ENCODE measurements at places on chromosomes 7 and 10.

GRCh38 chr7:95011995-95012394 is 104.6 kb downstream of the PPP1R9A start:
- DNase-seq: no peak

DNA sequence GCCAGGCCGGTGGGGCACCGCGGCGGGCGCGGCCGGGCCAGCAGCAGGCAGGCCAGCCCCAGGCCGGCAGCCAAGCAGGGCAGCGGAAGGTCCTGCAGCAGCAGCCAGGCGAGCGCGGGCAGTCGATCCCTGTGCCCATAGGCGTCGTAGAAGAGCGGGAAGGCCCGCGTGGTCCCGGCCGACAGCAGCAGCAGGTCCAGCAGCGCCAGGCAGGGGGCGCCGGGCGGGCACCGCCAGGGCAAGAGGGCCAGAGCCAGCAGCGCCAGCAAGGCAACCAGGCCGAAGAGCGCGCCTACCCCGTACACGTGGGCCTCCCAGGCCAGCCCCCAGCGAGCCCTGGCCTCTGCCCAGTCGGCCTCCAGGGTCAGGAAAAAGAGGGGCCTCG is 8.4 kb upstream of the RBM28 start:
- no peak for DNase-seq

DNA sequence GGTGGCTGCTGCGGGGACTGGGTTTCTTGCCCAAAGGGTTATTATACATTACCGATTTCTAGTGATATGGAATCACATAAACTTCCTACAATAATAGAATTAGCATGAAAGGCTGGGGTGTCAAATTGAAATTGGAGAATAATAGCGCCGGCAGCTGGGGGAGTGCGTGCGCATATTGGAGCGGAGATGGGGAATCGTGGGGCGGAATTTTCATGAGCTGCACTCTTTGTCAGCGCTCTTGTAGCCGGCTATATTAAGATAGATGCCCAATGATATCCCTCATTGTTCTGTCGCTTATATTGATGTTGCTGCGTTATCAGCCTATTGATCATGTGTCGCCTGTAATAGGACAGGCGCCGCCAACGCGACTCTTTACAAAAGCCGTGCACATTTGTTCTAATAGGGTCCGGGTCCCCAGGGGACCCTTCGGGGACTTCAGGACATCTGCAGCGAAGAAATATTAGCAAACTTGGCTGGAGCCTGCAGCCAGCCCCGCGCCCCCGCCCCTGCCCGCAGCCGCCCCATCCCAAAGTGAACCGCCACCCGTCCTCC is 5.1 kb downstream of the UNCX start:
- no peak for DNase-seq

- DNase-seq: no peak
Measured at GRCh38 chr7:44395067-44395466, 69.7 kb upstream of the CAMK2B start.

GRCh38 chr10:35711615-35712411 is 69.7 kb upstream of the FZD8 start:
- no peak for DNase-seq

GRCh38 chr10:57890691-57891090 is 377.0 kb downstream of the IPMK start:
- DNase-seq: no peak

GRCh38 chr10:87818505-87819288 is 671 bp upstream of the ATAD1 start:
- peak; percentile 57 for DNase-seq

DNA sequence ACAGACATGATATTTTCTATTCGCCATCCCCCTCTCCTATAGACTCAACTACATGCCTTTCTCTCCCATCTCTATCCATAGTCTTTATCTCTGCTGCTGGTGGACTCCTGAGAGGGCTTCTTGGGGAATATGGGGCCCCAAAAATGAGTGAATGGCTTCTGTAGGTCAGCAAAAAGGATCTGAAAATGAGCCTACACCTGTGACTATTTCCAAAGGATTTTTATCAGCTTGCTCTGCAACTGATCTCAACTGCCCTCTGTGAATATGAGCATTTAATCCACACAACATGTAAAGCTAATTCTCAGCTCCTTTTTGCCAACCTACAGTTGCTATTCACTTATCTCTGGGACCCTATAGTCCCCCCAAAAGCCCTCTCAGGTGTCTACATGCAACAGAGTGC is 36.2 kb downstream of the PRSS2 start:
- DNase-seq: no peak

DNA sequence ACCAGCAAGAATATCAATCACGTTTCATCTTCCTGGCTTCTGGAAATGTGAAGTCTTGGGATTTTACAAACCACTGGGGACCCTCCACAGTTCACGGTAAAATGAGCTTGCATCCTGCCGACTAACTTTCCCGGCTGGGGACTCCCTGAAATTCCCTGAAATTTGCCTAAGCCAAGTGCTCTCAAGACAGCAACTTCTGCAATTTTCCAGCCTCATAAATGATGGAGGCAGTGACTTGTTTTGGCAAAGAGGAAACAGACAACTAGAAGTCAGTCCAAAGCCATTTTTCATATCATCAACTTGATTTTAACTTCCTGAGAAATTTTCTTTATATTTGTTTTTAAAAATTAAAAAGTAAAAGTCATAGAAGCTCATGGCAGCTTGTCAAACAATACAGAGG is 212.3 kb downstream of the FANK1 start:
- DNase-seq: no peak

GRCh38 chr10:30098629-30099028 is 39.2 kb upstream of the JCAD start:
- no peak for DNase-seq

- no peak for DNase-seq
Measured at GRCh38 chr7:34652809-34653208, 5.2 kb upstream of the NPSR1 start.

DNA sequence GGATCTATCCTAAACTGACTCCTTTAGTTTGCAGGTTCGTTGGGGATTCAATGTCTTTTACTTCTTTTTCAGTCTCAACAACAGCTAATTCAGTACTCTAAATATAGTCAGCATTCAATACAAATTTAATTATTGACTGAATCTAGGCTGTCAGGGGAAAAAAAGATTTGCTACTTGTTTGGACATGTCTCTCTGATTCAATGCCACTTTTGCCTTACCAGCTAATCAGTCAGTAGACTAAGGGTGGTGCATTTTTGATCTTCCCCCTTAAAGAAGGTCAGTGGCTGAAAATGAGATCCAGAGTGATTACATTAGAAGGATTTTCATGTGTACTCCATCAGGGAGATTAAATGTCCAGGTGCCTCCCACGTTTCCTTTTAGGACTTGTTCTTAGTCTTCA is 145.1 kb downstream of the C1GALT1 start:
- DNase-seq: no peak

GRCh38 chr10:90777621-90778020 is 80.2 kb downstream of the HTR7 start:
- no peak for DNase-seq

DNA sequence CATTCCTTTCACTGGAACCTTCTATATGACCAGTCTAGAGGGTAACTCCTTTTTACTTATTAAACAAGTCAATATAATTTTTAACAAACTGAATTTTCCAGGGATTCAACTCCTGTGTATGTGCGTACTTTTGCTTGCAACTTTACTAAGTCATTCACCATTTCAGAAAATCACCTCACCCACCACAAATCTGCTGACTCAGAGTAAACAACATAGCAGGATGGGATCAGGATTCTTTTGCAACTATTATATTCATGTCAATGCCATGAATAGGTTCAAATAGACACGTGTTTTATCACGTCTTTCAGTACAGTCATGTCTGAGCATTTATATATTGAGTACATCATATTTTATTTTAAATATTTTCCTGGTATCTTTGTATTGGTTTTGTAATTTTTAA is 14.5 kb downstream of the CTTNBP2 start:
- DNase-seq: no peak

DNA sequence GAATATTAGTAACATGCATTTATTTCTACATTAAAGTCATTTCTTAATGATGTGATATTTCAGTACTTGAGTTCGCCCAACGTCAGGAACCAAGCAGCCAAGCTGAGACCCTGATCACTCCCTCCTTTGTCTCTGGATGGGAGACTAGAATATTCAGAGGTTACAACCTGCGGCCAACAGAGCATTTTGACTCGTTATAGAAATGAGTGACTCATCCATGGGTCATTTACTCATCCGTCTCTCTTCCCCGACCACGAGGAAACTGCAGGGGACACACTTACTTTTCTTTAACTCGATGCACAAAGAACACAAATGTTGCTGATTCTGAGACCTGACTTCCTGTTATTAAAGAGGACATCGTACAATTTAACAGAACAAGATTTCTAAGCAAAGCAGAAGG is 343.3 kb downstream of the FRMD4A start:
- no peak for DNase-seq

DNA sequence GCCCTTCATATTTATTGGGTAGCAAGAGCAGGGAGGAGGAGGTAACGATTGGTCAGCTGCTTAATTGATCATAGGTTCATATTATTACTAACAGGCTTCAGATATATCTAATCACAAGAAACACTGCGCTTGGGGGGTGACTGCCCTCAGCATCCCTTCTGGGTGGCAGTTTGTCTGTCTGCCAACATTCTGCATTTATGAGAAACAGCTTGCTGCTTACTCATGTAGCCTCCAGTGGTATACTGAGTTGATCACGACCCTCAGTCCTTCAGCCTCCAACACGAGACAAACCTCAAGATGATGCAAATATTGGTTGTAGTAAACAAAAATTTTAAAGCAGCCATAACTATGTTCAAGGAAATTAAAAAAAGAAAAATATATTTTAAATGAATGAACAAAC is 657.8 kb upstream of the PHF14 start:
- no peak for DNase-seq

DNA sequence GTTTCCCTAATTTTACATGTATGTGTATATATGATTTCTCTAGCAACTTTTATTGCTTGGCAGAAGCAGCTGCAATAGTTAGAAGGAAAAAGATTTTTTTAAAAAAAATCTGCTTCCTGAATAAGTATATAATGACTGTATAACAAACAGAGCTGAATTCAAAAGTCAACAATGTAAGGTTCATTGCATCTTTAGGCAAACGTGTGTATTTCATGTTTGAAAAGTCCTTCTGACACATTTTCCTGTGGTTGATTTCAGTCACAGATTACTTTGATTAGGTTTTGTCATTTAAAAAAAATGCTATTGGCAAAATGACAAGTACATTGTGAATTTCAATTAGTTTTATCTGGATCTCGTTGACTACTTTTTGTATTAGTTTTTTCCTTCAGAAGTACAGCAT is 231.0 kb downstream of the CSTF2T start:
- DNase-seq: no peak

GRCh38 chr7:4831723-4832495 is 29.9 kb downstream of the PAPOLB start:
- DNase-seq: no peak

DNA sequence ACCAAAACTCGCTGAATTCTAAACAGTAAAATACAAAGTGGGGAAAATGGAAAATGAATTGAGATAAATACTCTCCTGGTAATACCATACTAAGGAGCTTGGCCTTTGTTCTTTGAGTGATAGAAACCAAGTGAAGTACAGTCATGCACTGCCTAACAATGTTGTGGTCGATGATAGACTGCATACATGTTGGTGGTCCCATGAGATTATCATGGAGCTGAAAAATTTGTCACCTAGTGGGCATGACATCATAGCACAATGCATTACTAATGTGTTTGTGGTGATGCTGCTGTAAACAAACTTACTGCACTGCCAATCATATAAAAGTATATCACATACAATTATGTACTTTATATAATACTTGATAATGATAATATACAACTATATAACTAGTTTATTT is 419.1 kb downstream of the ARL4A start:
- DNase-seq: no peak

DNA sequence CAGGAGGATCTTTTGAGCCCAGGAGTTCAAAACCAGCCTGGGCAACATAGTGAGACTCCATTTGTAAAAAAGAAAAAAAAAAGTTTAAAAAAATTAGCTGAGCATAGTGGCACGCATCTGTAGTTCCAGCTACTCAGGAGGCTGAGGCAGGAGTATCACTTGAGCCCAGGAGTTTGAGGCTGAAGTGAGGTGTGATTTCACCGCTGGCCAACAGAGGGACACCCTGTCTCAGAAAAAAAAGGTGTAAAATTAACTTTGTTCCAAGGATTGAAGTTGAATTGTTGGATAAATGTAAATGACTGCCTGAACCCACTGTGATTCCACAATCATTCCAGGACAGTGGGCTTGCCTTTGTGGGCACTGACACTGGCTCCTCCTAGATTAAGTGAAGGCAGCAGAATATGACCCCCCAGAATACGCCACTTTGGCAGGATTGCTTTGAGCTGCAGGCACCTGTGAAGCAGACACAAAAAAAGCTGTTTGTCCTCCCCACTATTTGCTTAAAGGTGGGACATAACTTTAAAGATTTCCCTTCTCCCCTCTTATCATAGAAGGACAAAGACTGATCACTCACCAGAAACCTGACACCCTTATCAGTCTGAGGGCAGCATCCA is 57.2 kb upstream of the FOXI2 start:
- no peak for DNase-seq

GRCh38 chr10:103193820-103194529 is 903 bp upstream of the NT5C2 start:
- DNase-seq: no peak

- DNase-seq: no peak
Measured at GRCh38 chr10:31456468-31456867, 137.5 kb downstream of the ZEB1 start.

DNA sequence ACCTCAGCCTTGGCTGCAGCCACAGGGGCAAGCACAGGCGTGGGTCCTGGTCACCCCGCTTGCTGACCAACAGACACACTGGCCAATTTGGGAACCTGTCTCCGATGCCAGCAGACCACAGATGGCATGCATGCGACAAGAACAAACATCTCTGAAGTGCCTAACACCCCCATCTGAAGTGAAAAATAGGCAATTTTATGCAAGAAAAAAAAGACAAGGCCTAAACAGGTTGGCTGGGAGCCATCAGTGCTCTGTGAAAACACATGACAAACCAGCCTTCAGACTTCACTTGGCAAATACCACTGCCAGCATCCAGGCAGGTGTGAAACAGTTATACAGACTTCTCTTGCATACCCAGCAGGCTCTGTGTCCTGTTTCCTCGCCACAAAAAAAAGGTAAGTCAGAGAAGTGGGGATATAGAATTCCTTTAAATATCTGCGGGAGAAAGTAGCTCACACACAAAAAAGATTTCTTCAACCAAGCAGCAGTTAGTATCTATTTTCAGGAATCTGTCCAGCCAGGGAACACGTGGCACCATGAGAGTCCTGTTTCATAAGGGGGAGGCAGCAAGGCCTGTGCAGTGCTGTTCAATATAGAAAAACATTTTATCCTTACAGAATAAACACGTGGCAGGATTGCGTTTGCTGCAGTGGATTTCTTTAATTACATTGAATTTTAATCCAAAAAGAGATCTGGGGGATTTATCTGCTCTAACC is 293.4 kb upstream of the MKLN1 start:
- DNase-seq: no peak

DNA sequence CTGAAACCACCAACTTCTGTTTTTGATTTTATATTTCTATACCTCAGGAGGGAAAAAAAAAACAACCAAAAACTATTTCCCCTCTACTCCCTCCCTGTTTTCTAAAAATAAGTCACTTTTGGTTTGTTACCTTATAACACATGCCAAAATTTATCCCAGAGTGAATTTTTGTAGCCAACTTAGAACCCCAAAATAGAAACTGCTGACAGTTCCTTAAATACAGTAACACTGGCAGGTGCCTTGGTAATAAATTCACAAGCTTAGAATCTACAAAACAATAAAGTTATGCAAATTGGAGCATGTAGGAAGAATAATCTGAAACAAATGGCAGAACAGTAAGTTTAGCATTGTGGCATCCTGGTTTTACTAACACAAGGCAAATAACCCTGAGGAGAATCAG is 165.0 kb upstream of the HDAC9 start:
- no peak for DNase-seq
